ENCODE measurements at places on chromosomes 16 and 17.

GRCh38 chr17:34301986-34302385 is 16.4 kb downstream of the CCL11 start:
- DNase-seq, result no peak

- DNase-seq, result no peak
Measured at GRCh38 chr17:42340691-42341127, 47.5 kb downstream of the STAT3 start.

GRCh38 chr17:5705081-5705875 is 121.0 kb upstream of the NLRP1 start:
- DNase-seq, result no peak

GRCh38 chr17:78258323-78259191 is 27.1 kb downstream of the TMEM235 start:
- DNase-seq, result no peak

- no peak for DNase-seq
Measured at GRCh38 chr17:10757067-10757466, 27.2 kb upstream of the TMEM220 start.

DNA sequence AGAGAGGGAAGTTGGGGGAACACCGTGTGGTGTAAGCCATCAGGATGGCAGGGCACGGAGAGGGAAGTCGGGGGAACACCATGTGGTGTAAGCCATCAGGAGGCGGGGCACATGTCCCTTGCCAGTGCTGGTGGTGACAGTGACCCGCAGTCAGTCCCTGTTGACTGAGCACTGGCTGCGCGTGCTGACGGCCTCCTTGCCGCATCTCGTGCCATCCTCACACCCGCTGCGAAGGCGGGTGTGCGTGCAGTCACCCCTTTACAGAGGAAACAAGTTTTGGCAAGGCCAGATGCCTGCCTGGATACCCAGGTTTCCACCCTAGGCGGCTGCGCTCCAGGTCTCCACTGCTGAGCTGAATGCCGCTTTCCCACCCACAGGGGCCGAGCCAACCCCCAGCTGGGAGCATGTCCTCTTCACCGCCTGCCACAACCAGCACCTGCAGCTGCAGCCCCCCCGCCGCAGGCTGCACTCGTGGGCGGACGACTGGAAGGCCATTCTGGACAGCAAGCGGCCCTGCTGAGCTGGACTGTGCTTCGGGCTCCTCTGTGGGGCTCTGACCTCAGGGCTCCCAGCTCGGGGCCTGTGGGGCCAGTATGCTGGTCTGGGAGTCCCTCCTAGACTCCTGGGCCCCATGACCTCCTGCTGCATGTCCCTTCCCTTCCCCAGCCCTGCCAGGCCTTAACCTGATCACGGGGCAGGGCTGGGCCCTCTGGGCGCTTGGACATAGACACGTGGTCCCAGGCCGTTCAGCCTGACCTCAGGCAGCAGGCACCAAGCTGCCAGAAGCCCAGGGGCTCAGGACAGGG is 43.5 kb downstream of the NT5M start:
- DNase-seq, result no peak

- DNase-seq, result no peak
Measured at GRCh38 chr16:50736448-50736847, 5.4 kb upstream of the CYLD start.

GRCh38 chr17:43471585-43472160 is 12.1 kb upstream of the DHX8 start:
- no peak for DNase-seq

- no peak for DNase-seq
Measured at GRCh38 chr17:64608571-64608981, 53.5 kb downstream of the SMURF2 start.

DNA sequence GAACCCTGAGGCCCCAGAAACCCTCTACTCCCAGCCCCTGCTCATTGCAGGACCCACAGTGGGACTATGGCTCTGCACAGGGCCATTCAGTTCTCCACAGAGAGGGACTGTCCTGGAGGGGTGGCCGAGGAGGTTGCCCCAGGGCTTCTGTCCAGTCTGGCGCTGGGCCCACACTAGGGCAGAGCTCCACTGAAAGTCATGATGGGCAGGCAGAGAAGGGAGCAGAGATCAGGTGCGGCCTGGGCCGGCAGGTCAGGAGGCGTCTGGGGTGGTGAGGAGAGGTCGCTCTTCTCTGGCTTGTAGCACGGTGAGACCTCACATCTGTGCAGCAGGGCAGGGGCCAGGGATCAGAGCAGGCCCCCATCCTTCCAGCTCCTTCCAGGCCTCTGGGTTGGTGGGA is 13.0 kb upstream of the PIK3R6 start:
- DNase-seq, result no peak

DNA sequence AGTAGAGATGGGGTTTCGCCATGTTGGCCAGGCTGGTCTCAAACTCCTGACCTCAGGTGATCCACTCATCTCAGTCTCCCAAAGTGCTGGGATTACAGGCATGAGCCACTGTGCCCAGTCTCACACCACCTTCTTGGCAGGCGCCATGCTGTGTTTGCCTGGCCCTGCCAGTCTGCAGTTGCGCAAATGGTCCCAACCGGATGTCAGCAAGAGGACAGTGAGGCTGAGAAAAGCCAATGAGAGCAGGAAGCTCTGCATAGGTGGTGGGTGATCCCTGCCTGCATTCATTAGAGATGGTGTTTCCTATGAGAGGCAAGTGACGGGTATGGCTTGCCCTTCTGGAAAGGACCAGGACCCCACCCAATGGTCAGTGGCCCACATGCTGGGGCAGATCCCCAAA is 59.3 kb downstream of the PECAM1 start:
- no peak for DNase-seq

- DNase-seq, result no peak
Measured at GRCh38 chr17:60094754-60095153, 16.0 kb upstream of the HEATR6 start.

DNA sequence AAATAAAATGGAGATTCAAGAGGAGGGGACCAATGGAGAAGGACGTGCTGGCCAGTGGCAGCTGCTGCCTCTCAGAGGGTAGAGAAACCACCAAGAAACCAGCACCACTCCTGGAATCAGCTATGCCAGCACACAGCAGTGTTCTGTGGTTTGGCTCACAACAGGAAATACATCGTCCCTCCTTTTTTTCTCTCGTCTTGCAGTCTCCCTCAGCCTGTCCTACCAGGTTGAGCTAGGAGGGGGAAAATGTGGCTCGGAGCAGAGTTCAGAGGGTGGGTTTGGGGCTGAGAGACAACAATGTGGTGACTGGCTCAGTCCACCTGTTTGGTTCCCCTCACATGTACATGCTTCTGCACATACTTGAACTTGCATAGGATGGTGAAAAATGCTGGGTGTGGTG is 19.9 kb upstream of the SLC16A5 start:
- no peak for DNase-seq

DNA sequence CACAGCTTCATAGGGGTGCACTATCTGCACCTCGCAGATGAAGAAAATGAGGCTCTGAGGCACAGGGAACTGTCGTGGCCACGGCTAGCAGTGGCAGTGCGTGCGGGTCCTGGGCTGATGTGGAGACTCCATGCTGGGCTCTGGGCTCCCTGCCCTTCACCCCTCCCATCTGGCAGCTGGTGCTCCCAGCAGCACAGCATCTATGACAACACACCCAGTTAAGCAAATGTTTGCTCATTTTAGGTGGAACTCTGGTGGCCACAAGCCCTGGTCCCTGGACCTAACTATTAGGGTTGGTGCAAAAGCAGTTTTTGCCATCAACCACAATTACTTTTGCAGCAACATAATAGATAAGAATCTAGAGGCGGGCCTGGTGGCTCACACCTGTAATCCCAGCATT is 30.9 kb downstream of the IFT140 start:
- no peak for DNase-seq

DNA sequence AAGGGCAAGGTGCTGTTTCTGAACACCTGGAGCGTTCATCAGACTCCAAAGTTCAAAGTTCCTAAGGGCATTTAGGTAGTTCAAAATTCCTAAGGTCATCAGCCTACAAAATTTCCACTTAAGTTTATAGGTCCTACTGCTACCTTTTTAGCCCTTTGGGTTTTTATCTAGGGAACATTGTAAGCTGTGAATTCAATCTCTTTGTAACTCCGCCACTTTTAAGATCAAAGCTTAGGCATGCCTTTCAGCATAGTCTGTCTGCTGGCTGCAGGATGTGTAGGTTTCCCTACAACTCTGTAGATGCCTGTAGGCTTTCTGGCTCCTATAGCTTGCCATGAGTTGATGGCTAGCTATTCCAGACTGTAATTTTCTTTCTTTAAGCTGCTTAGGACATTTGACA is 291.6 kb downstream of the MAP2K6 start:
- no peak for DNase-seq

- DNase-seq, result no peak
Measured at GRCh38 chr17:17315142-17315821, 12.1 kb downstream of the NT5M start.

DNA sequence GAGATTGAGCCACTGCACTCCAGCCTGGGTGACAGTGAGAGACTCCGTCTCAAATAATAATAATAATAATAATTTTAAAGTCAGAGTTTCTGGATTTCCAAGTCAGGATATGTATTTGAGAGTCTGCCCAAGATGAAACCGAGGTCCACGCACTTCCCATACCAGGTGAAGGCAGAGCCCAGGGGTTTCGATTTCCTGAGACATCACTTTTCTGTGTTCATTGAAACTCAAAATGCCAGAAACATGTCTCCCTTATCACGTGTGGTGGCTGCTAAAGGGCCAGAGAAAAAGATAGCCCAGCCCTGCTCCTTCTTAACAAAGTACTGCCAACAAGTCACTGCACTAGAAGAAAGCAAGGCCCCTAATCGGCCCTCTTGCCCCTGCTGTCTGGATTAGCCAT is 9.8 kb upstream of the RNF157 start:
- no peak for DNase-seq

DNA sequence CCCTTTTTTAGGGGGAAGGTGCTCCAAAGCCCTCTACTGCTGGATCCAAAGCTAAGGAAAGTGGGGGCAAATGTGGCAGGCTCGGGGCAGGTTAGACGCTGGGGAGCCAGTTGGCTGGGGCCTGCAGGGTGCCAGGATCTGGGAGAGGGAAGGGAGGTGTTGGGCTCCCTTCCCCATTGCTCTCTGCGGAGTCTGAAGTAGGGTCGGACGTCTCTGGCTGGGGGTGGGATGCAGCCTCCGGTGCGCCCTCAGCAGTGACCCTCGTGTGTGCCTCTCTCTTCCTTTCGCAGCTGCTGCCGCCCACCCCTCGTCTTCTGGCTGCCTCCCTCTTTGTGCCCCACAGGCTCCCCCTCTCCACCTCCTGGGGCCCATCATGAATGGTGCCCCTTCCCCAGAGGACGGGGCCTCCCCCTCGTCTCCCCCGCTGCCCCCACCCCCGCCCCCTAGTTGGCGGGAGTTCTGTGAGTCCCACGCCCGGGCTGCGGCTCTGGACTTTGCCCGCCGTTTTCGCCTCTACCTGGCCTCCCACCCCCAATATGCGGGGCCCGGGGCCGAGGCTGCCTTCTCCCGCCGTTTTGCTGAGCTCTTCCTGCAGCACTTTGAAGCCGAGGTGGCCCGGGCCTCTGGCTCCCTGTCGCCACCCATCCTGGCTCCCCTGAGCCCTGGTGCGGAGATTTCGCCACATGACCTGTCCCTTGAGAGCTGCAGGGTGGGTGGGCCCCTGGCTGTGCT is 2.2 kb downstream of the SH2B1 start:
- no peak for DNase-seq

GRCh38 chr16:89579351-89579750 is 3.8 kb downstream of the CPNE7 start:
- DNase-seq, result no peak

GRCh38 chr16:35142809-35143192 is 1683.4 kb downstream of the TP53TG3F start:
- no peak for DNase-seq

DNA sequence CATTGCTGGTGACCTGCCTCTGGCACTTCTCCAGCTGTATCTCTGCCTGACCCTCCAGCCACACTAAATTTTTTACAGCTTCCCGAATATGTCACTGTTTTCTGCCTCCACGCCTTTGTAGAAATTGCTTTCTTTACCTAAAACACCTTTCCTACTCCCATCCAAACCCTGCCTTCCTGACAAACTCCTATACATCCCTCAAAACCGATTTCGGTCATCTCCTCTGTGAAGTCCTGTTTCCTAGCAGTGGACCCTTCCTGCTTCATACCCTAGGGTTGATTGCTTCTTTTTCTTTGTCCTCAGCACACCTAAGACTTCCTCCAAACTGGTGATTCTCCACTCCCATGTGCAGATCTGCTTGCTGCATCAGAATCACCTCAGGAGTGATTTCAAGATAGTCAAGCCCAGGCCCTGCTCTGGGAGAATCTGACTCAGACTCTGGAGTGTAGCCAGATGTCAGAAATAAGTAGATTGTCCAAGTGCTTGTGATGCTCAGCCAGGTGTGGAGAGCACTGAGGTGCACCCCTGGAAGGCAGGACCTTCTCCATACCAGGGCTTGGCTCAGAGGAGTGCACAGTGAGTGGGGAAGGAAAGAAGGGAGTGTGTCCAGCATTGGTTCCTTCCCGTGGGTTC is 184.2 kb downstream of the COPRS start:
- DNase-seq, result peak; percentile 71

- no peak for DNase-seq
Measured at GRCh38 chr17:41777574-41778188, 8.8 kb downstream of the JUP start.

DNA sequence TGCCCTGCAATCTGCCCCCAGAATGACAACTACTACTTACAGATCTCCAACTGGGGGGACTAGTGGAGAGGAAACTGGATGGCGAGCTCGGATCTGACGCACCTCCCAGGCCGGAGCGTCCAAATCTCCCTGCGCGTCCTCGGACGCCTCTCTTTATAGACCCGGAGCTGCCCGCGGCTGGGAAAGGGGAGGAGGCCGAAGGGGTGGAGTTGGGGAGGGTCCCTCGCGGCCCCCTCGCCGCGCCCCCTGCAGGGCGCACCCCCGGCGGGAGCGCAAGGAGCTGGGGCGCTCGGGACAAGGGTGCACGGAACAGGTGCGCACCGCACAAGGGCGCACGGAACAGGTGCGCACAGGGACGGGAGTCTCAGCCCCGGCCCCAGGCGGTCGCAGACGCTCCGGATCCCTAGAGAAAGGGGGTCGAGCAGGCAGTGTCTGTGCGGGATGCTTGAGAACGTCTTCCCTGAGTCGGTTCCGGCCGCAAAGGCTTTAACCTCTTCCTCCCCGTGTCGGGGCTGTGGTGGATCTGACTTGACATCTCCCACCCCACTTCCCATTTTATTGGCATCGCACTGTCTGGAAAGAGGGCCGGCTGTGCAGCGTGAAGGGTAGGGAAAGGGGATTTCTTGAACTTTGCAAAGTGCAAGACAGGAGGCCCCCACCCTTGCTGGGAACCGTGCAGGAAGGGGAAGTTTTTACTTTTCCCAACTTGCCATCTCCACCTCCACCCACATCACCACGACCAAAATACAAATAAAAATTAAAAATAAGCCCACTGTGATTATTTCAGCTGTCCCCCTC is at the start of gene MYH11:
TSS of gene MYH11 (minus strand) at position 128 of the 798 bp plus-strand sequence. CDS start 18,776 bp downstream, outside the sequence.
- no peak for DNase-seq
